C1 segment of cervical spinal cord (tissue), 14 donors: ENCODE measurements at places on chromosomes 7 and 10.

DNA sequence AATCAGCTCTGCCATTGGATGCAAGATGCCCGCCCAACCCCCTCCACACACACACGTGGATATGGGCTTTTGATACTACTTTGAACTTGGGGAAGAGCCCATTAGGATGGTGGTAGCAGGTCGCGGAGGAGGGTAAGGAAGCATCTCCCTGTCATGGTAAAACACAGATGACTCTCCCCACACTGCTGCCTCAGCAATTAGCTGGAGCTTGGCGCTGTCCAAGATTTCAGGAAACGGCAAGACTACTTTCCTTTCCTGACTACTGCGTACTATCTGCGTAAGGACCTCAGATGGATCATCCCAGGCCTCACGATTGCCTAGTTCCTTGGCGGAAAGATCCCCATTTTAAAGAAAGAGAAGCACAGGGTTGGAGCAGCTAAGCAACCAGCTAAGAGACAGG lies 134.3 kb downstream of the C10orf90 start:
- no peak for DNase-seq

GRCh38 chr7:149462101-149462520 lies 1.2 kb upstream of the ZNF777 start:
- no peak for DNase-seq

- DNase-seq: no peak
Observed at GRCh38 chr10:31179091-31179680, 139.8 kb upstream of the ZEB1 start.

DNA sequence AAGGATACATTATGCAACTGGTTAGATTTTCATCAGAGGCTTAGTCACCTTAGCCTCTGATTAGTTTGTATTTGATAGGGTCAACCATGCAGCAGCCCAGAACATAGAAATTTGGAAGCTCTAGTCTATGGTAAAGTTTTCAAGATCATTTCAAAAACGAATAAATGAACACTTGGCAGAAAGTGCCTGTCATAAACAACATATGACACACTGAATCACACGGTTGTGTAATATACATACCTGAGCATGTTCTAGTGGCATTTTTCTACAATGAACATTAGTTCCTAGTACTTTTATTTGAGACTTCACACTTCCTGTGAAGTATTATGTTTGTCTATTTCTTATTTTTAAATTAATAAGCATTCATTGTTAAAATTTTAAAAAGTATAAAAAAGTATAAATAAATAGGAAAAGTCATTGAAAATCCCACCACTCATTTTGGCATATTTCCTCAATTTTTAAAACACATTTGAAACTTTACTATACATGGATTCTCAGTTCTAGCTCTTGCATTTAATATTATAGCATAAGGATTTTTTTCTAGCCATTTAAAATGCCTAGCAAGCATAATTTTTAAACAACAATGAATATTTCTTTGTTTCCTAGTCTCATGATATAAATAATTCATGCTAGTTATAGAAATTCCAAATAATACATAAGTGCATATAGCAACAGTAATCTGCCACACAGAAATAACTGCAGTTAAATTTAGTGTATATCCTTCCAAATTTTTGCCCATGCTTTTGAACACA lies 25.7 kb upstream of the PRPS1L1 start:
- DNase-seq: no peak

DNA sequence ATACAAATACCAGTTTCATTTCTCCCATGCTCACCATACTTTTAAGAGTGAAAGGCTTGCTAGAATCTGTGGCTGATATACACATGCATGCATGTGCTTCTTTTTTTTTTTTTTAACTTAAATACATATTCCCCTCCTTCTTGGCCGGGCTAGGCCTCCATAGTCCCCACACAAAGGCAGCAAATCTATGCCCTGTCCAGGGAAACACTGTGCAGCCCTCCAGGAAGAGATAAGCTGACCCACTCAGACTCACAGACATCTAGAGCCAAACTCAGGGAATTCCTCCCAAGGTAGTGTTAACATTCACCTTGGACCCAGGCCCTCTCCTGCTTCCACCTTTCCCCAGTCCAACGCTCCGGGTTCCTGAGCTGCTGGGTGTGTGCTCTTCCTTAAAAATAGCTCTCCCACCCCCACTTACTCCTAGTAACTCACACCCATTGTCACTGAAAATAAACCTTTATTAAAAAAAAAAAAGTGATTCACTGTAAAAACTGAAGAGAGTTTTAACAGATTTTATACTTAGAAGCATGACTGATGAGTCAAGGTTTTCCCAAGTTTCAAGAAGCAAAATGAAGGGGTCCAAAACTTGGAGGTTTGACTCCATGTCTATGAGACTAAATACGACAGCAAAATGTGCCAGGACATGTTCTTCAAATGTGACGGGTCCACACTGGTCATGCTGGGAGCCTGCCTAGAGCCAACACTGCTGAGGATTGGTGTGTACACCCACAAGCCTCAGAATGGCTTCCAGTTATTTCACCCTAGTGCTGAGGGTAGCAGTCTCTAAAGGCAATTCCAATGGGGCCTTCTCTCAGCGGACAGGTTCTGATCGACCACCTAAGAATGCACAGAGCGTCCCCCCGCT lies 159.5 kb downstream of the GLI3 start:
- no peak for DNase-seq

DNA sequence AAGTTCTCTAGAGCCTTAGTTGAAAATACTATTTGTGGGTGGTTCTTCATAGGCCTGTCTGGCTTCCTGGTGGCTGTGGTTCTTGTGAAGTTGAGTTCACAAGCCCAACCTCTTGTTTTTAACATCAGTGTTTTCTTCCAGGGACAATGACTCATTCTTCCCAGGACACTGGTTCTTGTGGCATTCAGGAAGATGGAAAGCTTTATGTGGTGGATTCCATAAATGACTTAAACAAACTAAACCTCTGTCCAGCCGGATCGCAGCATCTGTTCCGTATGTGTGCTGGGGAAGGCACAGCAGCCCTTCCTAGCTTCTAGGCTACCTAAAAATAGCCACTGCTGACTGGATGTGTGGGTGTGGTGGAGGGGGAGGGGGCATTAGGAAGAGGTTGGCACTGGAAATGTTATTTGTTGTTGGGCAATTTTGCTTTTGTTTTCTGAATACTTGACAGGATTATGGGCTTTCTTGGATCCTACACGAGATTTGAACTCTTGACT lies 3.9 kb downstream of the LSMEM1 start:
- no peak for DNase-seq

DNA sequence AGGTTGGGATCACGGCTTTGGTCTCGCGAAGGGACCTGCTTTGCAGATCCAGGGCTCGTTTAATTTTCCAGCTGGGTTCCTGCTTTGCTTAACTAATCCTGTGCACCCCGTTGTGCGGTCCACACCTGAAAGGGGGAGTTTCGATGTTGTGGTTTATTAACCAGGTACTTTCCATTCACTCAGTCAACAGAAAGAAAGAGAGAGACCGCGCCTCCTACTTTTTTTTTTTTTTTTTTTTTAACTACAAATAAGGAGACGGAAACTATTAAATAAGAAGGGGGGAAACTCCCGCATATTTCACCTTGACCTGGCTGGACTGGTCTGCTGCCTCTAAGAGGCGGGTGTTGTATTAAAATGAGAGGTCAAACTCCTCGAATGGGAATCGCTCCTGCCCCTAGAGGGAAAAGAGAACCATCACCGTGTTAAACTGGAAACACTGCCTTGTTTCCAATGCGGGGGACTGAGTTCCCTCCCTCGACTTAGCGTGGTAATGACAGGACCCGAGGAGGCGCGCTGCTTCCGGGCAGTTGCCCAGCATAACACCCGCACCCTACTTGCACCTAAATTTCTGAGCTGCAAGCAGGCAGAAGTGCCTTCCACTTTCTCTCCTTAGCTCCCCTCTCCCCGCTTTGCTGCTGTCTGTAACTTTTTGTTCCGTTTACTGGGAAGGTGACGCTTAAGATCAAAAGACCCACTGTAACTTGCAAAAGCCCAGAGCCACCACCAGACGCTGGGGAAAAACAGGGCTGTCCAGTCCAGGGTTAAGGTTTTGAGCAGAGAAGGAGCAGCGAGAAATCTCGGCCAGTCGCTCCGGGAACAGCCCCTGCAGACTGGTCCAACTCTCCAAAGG lies 1.1 kb upstream of the ITGB8 start:
- DNase-seq: peak; percentile 78

- no peak for DNase-seq
Observed at GRCh38 chr7:24419077-24419476, 135.1 kb downstream of the NPY start.

GRCh38 chr7:106608661-106609060 lies 52.3 kb downstream of the CCDC71L start:
- no peak for DNase-seq

DNA sequence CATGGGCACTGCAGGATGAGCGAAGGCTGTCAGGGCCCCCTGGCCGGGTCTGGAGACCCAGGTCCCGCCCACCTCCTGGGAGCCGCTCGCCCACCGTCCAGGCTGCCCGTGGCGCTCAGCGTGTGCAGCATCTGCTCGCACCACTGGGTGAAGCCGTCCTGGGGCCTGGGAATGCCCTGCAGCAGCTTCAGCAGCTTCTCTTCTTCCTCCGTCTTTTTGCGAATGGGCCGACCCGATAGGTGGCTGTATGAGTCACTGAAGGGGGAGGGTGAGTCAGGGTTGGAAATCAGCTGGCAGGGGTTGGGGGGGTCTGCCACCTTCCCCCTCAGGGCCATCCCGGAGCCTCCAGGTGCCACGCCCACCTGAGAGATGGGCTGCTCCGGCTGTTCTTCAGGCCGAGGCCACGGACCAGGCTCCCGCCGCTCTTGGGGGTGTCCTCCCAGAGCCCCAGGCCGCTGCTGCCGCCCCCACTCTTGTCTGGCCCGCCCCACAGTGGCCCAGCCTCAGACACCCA lies 8.7 kb downstream of the GNB2 start:
- no peak for DNase-seq

DNA sequence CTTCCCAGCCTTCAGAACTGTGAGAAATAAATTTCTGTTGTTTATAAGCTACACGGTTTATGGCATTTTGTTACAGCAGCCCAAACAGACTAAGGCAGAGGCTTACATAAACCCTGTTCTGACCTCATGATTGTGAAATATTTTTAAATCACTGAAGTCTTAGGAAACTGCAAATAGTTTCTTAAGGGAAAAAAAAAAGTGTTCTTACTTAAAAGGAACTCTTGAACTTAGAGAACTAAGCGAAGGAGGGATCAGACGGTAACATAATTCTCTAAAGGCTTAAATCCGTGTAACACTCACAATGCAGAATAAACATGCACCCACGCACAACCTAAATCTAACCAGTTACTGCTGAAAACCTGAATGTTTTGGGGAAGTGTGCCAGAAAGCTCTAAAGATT lies 749.1 kb upstream of the LRRTM3 start:
- no peak for DNase-seq

- DNase-seq: no peak
Observed at GRCh38 chr7:88885131-88885530, 89.6 kb upstream of the TEX47 start.

GRCh38 chr10:70575874-70576802 lies 26.4 kb downstream of the PRF1 start:
- no peak for DNase-seq

DNA sequence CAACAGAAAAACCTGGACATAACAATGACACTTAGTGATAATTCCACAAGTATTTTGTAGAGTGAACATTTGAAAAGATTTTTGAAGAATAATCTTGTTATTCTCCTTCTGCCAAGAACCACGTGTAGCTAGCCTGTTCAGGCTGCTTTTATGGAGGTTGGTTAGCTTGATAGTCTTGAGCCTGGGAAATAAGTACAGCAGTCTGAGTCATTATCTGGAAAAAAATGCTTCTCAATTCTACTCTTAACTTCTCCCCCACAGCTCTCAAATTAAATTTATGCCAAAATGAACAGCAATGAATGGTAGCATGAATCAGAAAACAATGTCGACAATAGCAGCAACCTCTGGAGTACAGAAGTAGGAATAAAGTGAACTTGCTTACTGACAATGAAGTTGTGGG lies 63.2 kb downstream of the GPR37 start:
- DNase-seq: no peak

GRCh38 chr10:63128443-63128842 lies 4.7 kb upstream of the NRBF2 start:
- no peak for DNase-seq

DNA sequence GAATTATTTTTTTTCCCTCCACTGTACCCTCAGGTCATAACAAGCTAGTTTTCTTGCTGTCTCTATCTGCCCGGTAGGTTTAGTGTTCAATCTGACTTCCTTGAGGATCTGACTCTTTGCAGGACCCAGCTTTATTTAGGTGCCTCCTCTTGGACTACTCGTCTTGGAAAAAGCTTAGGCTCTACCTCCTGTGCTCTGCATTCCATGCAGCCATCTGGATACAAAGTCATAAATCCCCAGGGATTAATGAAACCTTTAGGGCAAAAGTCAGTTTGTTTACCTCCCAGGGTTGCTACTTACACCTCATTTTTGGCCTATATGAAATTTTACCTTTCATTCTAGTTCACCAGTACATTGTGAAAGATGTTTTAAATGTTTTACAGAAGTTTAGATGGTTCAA lies 8.0 kb downstream of the STAG3 start:
- no peak for DNase-seq

DNA sequence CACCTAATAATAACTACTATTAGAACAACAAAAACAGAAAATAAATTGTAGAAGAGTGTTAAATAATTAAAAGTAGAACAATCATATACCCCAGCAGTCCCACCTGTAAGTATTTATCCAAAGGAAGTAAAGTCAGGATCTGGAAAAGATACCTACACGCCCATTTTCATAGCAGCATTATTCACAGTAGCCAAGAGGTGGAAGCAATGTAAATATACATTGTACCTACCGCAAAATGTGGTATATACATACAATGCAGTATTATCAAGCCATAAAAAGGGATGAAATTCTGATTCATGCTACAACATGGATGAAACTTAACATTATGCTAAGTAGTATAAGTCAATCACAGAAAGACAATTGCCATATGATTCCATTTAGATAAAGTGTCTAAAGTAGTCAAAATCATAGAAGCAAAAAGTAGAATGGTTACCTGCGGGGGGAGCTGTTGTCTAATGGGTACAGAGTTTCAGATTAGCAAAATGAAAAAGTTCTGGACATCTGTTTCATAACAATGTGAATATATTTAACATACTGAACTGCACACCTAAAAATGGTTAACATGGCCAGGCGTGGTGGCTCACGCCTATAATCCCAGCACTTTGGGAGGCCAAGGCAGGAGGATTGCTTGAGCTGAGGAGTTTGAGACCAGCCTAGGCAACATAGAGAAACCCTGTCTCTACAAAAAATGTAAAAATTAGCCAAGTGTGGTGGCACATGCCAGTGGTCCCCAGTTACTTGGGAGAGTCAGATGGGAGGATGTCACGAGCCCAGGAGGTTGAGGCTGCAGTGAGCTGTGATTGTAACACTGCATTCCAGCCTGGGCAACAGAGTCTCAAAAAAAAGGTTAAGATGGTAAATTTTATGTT lies 6.0 kb upstream of the TMED4 start:
- DNase-seq: no peak

GRCh38 chr7:30896036-30896435 lies 15.6 kb upstream of the AQP1 start:
- DNase-seq: no peak

GRCh38 chr10:91349381-91349780 lies 60.8 kb upstream of the HECTD2 start:
- DNase-seq: no peak
